Cortex of kidney (tissue), 1 donor: ENCODE measurements at places on chromosomes 11 and 22.

GRCh38 chr11:123480290-123480815 is 50.3 kb downstream of the GRAMD1B start:
- no peak for DNase-seq

- DNase-seq = no peak
These were observed 33.1 kb upstream of the ARHGAP32 start for GRCh38 chr11:129225190-129225589.

DNA sequence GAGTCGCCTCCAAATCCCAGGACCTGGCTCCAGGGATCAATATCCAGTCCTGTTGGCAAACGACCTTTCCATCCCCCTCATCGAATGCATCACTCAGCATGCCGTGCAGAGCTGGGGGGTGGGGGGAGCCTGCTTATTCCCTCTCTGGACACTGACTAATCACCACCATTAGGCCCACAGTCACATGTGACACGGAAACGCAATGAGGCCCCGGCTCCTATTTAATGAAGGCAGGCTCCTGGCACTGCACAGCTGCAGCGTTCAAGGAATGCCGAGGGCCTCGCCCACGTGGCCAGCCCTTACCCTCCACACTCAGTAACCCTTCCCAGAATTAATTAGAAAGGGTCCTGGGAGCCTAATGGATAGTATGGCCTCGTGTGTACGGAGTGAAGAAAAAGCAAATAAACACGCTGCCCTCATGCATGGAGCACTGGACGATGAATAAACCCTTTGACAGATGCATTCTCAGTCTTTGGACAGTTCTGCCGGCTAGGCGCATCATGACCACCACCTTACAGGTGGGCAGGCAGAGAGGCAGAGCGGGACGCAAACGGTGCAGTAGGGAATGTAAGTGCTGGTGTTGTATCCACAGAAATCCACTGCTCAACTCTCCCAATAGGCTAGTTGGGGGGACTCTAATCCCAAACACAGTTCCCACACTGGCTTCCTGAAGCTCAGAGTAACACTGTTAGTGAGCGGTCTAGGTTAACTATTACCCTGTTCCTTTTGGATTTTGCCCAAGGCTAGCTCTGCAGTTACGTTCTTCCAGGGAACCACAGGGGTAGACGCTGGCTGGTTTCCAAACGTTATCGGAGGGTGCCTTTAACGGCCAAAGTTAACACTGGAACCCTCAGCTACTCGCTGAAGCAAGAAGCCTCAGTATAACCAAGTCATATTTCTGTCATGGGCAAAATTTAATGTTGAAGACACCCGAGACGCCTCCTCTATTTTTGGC is 490.1 kb downstream of the OPCML start:
- no peak for DNase-seq

- no peak for DNase-seq
These were observed 36.3 kb downstream of the HORMAD2 start for GRCh38 chr22:30116362-30117117.

DNA sequence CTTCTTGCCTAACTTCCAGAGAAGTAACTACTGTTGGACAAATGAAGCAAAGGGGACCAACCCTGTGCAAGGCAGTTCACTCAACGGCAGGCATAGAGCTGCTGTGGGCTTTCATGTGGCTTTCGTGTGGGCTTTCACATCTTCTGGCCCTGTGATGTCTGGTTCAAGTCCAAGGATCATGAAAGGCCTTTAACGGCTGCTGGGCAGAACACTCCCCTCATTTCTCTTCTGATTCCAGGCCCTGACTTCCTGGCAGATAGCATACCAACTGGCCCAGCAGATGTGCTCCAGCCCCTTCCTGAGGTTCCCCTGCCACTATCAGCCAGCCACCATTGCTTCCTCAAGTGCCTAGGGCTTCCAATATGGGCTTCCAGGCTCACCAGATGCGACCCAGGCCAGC is 28.7 kb upstream of the CTR9 start:
- DNase-seq = no peak
